ENCODE measurements at places on chromosomes 4 and X. TPM values are rescaled to one million over a fixed set of nuclear protein-coding genes. Genes with fewer than 3 reads are reported as not detected.

Gene IL2
- total RNA-seq, result not detected

GRCh38 chr4:118112117-118113046 is 78.1 kb downstream of the NDST3 start:
- H3K27me3 ChIP-seq, result no peaks in the 10 kb centered on the region
- H3K27ac ChIP-seq, result no peak overlapping the region
- H3K4me3 ChIP-seq, result no peak overlapping the region
- DNase-seq, result no peak

DNA sequence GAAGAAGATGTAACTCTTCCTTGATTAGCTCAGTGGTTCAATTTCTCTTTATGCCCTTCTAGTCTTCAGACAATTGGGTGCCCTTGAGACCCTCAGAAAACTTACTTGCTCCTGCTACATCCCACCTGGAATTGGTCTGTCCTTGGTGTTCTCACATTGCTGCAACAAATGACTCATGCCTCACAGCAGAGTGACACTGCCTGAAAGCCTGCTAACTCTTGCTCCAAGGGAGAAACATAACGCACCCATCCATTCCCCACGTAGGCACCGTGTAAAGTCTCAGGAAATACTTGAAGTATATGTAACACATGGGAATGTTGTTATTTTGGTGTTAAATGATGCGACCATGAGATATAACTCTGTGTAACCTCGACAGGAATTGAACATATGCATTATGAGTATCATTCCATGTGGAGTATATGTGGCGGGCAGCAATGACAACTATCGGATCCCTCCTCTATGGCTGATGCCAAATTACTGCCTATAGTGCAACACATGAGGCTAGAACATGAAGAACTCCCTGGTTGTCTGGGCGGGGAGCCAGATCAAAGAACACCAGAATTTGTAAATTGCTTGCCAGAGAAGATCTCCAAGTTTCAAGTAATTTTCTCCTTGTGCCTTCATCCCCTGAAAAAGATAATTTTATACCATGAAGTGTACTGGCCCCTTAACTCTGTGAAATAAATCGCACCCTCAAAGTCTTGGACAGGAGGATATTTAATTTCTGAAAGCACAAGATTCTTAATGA is 231.3 kb upstream of the STK26 start:
- H3K27me3 ChIP-seq, result no peaks in the 10 kb centered on the region
- DNase-seq, result no peak
- peak overlapping the region; percentile 19 for H3K4me3 ChIP-seq
- no peaks in the 10 kb centered on the region for H3K36me3 ChIP-seq

Gene DSPP
- total RNA-seq, result not detected

GRCh38 chr4:146121757-146122156 is 53.8 kb upstream of the LSM6 start:
- H3K27me3 ChIP-seq, result no peaks in the 10 kb centered on the region
- H3K4me3 ChIP-seq, result no peak overlapping the region
- no peak overlapping the region for H3K27ac ChIP-seq
- DNase-seq, result no peak
- H3K36me3 ChIP-seq, result no peaks in the 10 kb centered on the region
- H3K4me1 ChIP-seq, result no peaks in the 10 kb centered on the region

DNA sequence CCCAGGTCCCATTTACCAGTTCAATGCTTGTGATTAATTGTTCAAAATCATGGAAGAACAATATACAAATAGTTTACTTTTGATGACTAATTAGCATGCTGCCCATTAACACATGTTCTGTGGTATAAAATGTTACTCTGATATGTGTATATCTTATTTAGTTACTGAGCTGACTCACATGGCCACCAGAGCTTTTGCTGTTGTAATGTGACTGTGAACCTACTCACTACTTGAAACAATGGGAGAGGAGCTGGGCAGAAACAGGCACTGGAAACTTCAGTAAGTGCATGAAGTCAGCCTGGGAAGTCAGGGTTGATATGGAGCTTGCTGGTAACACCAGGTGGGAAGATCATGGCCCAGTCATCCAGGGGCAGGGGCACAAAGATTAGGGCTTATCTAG is 72.7 kb upstream of the MAD2L1 start:
- no peak overlapping the region for H3K27ac ChIP-seq
- DNase-seq, result no peak
- no peaks in the 10 kb centered on the region for H3K27me3 ChIP-seq
- no peak overlapping the region for H3K4me3 ChIP-seq
